ENCODE measurements at places on chromosomes 6 and 20. TPM values are rescaled to one million over a fixed set of nuclear protein-coding genes. Genes with fewer than 3 reads are reported as not detected.

Gene LY6G6D
- total RNA-seq = not detected

GRCh38 chr20:47217482-47218446 is 138.7 kb downstream of the ZMYND8 start:
- DNase-seq = no peak

Gene PERP
- total RNA-seq = 1.4 TPM

DNA sequence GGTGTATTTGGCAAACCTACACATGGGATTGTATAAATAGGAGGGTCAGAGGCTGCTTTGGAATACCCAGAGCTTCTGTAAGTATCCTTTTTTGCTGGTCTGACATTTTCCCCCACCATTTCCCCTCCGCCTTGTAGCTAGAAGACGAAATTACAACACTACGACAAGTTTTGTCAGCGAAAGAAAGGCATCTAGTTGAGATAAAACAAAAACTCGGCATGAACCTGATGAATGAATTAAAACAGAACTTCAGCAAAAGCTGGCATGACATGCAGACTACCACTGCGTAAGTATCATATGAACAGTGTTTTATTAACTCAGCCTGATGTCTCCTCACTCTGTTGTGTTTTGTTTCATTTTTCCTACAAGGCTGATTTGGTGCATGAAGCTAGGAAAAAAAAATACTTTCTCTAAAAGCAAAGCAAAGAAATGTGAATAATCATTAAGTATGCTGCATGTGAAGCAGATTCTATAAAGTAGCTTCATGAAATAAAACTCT is 72.7 kb downstream of the HDDC2 start:
- DNase-seq = no peak

DNA sequence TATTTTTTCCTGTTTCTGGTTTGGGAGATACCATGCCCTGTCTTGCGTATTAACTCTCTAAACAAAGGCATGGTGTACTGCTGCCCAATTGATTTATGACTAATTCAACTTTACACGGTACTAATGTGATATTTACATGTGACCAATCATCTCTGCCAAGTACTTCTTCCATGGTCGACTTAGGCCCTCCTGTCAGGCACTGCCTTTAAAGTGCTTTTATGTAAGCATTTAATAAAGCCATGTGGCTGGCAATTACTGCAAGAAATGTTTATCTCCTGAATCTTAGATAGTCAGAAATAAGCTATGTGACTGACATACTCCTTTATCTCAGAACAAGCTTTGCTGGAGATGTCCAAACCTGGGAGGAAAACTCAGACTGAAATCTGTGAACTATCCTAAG is 323.4 kb downstream of the BTBD3 start:
- DNase-seq = no peak

DNA sequence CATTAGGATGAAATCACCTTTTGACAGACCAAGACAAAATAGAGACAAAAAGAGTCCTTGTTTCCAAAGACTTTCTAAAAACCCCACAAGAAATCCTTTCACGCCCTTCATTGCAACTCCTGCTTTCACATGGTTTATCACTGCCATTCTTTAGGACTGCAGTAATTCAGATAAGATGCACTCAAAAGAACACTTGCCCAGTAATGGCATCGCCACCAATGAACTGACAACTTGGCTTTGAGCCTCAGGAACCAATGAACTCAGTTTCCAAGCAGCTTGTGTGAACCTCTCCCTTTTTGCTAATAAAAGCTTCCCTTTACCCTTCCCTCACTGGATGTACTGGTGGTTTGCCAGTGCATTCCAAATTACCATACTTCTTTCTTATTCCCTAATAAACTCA is 21.8 kb downstream of the OSTM1 start:
- DNase-seq = no peak
